ENCODE measurements at places on chromosomes 12 and 14.

DNA sequence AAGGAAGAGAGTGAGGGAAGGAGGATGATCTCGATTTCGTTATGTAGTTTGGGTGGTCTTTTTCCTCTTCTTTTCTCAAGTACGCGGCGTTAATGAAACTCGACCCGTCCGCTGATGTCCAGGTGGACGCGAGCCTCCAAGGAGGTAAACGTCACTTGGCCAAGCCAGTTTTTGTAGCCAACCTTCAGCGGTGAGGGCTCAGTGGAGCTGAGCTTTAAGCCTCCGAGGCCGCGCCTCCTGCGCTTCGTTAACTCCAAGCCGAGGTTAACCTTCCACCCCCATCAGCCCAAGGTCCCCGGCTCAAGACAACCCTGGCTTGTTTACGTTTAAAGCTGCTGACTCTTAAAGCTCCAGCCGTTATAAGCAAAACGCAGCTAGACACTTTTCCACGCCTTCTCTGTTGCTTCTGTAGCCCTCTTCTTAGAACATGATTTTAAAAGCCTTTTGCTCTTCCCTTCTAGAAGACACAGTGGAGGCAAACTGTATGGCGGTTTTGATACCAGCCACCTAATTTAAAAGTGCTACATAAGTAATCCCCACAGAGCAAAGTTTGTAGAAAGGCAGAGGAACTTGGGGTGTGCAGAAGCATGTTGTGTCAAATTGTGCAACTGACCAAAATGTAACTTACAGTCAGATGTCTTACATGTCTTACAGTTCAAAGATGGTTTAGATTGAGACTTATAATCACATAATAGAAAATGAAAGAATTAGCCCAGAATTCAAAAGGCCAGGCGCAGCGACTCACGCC, 923 bp upstream of the ITPR2 start:
- peak; percentile 67 for DNase-seq

DNA sequence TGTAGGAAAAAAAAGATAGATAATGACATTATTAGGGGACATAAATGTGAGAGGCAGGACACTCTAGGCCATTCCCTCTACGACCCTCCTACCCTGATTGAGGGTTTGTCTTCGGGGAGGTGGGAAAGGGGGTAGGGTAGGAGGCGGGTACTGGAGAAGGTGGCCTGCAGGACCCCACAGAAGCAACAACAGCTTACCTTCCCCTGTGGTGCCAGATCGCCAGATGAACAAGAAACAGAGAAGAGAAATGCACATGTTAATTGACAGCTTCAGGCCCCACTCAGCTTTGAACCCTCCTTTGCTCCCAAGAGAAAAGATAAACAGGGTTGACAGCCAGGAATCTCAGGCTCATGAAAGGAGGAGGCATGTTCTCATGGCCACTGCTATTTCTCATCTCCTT, 4.8 kb downstream of the PHB2 start:
- DNase-seq = no peak

DNA sequence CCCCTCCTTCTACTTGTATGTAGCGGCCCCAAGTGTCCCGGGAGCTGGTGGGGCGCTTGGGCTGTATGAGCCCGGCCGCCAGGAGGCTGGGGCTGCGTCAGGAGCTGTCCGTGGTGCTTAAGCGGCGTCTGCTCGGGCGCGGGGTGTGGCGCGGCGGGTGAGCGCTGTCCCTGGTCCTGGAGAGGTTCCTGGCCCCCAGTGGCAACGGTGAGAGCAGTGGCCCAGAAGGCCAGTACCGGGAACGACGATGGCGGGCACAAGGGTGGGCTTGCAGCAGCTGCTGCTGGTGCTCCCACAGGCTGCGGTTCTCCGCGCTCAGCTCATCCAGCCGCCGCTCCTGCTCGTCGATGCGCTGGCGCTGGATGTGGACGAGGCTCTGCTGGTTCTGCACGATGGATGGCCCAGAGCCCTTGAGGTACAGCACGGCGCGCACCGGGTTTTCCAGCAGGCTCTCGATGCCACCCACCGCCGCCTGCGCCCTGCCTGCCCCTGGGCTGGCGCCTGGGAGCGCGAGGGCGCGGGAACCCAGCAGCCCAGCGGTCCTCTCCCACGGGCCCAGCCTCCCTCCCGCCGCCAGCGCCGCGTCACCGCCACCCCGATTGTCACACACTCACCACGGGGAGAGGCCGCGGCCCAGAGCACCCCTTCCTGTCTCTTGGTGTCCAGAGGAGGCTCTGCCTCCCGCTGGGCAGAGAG, 41.9 kb upstream of the FKBP4 start:
- DNase-seq = no peak

GRCh38 chr12:4562034-4562657, at the start of gene DYRK4:
TSS of gene DYRK4 (plus strand) at chr12:4562208. CDS start at chr12:4562246, 38 bp downstream.
- DNase-seq = peak; percentile 81

DNA sequence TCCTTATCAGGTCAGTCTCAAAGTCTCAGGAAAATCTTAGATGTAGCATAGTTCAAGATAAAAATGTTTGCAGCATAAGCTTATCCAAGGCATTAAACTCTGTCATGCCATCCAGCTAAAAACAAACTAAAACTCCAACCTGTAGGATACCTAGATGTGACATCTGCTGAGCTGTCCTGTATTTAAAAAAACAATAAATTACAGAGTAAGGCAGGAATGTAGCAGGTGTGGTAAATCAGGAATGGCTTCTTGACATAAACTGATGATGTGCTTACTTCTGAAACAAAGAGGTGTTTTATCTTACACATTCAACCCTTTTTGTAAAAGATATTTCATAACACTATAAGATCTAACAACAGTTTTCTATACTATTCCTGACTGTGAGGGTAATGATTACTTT, 30.6 kb upstream of the DLGAP5 start:
- DNase-seq = no peak

- no peak for DNase-seq
Observed at GRCh38 chr12:42855362-42855950, 265.9 kb upstream of the PRICKLE1 start.

- no peak for DNase-seq
Observed at GRCh38 chr12:66678338-66679275, at the start of gene GRIP1. TSS of gene GRIP1 (minus strand) at chr12:66679076. CDS start at chr12:66678904, 172 bp downstream.

GRCh38 chr14:85421186-85421877, 108.6 kb upstream of the FLRT2 start:
- DNase-seq = no peak

DNA sequence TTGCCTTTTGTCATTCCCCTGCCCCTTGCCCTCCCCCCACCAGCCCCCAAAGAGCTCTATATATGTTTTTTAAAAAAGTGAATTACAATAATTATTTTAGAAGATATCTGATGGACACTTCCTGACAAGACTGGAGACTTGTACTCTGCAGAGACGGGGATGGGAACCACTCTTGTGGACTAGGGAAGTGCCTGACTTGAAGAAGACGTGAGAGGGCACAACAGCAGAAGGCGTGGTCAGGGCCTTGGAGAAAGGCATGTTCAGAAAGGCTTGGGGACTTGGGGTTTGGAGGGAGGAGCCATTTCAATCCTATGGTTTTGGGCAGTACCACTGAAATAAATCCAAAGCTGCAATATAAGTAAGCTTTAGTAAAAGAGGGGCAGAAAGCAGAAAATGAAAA, 154.7 kb downstream of the APAF1 start:
- DNase-seq = no peak

DNA sequence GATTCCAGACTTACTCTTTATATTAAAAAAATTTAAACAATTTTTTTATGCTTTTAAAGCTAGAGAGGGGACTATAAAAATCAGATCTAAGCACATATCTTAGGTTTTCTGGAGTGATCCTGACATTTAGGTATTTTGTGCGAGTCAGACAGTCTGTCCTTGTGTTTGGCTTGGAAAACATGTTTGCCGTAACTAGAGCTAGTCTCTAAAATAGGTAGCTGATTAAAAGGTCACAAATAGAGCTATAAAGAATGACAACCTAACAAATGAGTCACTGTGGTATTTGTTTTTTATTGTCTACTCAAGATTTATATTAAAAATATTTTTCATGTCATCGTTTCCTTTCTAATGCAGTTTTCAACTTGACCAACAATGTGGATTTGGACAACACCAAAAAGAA, 73.4 kb downstream of the MNAT1 start:
- no peak for DNase-seq

GRCh38 chr14:95413289-95414215, 93.8 kb upstream of the CLMN start:
- no peak for DNase-seq

DNA sequence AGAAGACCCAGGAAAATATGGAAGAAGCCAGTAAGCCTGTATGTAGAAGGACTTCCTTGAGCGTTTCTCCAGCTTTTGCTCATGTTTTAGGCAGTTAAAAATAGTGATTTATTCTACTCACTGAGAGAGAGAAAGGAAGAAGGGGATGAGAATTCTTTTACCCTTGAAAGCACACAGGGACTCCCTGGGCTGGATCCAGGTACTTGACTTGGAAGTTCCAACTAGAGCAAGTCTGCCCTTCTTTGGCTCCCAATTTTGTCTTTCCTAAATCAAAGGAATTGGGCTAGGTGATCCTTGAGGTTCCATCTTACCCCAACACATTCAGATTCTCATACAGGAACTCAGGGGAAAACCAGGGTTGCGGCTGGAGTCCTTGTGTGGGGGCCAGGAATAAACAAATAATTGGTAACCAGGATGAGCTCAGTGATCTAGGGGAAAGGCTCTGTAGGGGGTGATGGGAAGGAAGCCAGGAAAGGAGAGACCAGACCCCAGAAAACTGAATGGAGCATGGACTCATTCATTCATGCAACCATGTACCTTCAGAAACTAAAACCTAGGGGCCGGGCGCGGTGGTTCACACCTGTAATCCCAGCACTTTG, 11.5 kb upstream of the ITGA5 start:
- DNase-seq = no peak

- no peak for DNase-seq
Observed at GRCh38 chr12:112166051-112167015, 41.0 kb downstream of the TRAFD1 start.

GRCh38 chr12:87991483-87991882, 37.7 kb downstream of the C12orf50 start:
- DNase-seq = no peak

DNA sequence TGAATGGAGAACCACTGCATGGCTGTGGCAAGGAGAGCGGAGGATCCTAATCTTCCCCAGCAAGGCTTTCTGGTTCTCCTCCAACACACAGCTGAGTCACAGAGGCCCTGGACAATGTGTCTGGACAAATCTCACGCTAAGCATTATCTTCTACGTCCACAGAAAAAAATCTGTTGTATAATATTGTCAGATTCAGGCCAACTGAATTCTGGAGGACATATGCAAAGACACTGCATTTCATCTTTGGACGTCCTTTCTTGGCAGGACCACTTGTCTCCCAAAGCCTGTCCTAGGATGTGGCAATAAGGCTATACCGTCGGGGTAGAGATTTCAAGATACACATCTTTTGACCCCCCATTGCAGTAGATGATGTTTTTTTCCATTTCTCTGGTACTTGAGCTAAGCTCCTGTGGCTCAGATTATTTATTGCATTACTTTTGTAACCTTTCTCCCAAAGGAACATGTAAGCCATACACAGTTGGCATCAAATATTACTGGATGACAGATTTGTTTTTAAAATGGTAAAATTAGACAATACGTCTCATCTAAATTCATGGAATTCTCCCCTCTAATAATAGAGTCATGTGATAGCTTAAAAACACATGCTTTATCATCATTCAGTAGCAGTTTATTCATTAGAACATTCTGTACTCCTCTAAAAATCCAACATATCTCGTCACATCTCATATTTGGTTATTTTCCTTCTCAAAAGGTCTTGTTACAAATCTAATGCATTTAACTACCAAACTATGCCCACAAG, 19.4 kb downstream of the LMO3 start:
- no peak for DNase-seq

Data from iPS DF 19.7 (cell line).